ENCODE measurements at places on chromosomes 5 and 9. TPM values are rescaled to one million over a fixed set of nuclear protein-coding genes. Genes with fewer than 3 reads are reported as not detected.

GRCh38 chr9:130331573-130331972 lies 66.0 kb downstream of the HMCN2 start:
- DNase-seq = no peak

DNA sequence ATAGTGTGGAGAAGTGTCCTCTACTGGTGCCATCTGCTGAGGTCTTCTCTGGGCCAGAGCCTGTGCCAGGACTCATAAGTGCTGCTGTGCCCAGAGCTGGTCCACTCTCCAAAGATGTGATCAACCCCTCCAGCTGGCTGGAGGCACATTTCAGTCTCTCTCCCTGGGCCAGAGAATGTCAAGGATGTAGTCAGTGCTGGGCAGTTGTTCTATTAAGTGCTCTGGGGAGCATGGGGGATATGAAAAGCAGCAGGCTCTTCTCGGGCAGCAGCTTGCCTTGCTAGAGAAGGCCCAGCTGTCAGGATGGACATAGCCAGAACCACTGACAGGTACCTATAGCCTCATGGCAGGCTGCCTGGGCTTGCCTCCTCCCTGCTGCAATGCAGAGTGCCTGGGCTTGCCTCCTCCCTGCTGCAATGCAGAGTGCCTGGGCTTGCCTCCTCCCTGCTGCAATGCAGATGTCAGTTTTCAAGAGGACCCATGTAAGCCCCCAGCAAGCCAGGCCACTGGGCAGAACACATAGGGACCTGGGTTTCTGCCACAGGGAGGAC lies 157.2 kb upstream of the PANK3 start:
- DNase-seq = no peak

DNA sequence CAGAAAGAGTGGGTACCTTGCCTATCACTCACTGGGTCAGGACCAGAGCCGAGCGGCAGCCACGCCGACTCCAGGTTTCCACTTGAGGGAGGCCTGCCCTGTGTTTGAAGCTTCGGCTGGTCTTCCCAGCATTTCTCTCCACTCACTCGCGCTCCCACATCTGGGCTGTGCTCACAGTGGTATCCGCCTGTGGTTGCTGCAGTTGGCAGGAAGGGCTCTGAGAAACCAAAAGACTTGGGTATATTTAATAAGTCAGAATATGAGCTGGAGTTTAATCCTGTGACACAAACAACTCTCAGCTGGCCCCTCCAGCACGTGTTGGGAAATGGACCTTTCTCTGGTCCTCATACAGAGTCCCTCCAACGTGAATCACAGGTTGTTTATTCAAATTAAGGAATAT lies 70.9 kb downstream of the SPRY4 start:
- no peak for DNase-seq

GRCh38 chr5:123518111-123518510 lies 6.1 kb downstream of the CSNK1G3 start:
- no peak for DNase-seq

GRCh38 chr9:79408617-79409016 lies 163.1 kb upstream of the TLE4 start:
- DNase-seq = no peak

DNA sequence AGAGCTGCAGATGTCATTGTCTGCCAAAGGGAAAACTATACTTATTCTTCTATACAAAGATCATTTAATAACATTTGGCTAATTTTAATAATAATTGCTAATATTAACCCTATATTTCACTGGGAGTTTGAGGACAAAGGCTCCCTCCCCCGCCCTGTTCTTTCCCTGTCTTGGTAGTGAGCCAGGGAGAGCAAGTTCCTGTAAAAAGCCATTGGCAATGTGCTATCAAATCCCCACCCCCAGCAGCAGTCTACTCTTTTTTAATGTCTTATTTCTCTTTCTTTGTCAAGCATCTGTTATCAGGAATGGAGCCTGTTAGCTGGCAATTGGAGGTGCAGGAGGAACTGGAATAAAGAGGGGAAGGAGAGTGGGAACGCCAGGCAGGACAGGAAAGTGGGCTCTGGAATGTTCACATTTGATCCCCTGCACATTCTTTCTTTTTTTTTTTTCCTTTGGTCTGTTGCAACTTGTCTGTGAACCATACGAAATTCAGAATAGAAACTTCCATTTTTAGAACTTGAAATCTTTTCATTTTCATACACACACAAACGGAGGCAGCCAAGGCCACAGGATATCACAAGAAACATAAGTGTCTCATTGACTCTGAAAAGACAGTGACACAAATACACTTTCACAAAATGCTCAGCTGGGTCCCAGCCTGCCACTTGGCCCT lies 664.8 kb upstream of the ZNF608 start:
- no peak for DNase-seq

DNA sequence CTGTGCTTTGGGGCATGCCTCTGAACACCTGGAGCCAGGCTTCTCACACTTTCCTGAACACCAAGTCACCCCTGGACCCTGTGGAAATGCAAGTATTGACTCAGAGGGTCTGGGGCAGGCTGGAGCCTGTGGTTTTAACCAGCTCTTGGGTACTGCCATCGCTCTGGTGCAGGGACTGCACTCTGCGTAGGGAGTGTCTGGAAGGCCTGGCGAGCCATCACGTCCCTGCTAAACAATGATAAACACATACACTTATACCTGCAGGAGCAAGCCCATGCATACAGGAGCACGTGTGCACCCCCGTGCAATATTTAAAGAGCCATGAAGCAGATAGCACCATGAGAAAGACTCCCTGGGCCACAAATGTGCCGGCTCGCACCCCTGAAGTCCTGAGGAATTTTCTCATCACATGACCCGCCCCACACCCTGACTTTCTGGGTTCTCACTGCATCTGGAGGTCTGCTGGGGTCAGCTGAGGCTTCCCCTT lies 267.7 kb downstream of the GADD45G start:
- DNase-seq = no peak

GRCh38 chr5:56625541-56625940 lies 189.8 kb upstream of the MAP3K1 start:
- no peak for DNase-seq

DNA sequence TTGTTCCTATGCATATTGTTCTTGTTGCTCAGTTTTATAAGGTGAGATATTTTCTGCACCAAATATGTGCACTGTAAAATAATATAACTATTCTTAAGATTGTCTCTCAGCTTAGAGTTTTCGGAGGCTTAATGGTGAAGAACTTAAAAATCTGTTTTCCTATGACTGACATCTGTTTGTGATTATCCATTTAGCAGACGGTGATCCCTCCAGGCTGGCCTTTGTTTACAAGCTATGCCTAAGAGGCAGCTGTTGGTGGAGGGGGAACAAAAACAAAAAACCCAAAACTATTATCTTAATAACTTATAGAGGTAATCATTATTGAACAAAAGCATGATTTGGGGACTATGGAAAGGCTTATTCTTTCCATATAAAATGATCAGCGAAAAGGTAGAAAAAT lies 658 bp downstream of the PDCD1LG2 start:
- no peak for DNase-seq

DNA sequence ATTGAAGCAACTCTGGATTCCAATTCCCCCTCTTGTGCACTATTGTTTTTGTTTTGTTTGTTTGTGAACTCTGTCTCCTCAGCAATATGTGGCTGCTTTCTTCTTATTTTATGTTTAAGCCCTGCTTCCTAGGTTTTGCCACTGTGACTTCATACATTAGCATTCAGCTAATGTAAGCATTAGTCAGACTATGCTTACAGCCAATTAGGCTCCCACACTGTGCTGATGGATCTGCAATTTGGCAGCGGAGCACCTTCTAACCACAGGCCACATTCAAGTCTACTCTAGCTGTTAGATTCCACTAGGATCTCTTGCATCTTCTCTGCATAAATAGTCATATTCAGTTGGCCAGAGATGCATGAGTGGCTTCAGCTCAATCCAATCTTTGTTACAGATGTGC lies 9.6 kb upstream of the BICD2 start:
- DNase-seq = no peak

- DNase-seq = peak; percentile 44
These were observed 291.3 kb downstream of the FBXL7 start for GRCh38 chr5:15791274-15791673.

GRCh38 chr5:1751026-1751863 lies 48.4 kb downstream of the MRPL36 start:
- no peak for DNase-seq

DNA sequence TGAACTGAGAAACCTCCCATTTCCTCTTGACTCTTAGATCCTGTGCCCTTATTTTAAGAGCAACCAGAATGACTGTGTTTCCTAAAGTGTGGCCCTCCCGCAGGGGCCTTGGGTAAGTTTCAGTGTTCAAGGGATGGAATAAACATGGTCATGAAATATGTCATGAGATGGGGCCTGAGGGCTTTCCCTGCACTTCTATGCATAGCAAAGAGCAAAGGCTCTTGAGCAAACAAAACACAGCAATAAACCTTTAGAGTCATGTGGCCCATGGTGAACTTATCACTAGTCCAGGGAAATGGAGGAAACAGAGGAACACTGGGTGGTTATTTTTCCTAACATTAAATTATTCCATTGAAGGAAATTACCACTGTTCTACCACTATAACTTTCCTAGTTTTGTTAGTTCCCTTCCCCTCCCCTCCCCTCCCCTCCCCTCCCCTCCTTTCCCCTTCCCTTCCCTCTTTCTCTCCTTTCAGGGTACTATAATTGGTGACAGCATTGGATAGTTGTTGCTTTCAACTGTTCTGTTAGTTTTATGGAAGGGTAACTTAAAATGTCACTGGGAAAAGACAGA lies 72.4 kb downstream of the CTSL start:
- DNase-seq = peak; percentile 89

DNA sequence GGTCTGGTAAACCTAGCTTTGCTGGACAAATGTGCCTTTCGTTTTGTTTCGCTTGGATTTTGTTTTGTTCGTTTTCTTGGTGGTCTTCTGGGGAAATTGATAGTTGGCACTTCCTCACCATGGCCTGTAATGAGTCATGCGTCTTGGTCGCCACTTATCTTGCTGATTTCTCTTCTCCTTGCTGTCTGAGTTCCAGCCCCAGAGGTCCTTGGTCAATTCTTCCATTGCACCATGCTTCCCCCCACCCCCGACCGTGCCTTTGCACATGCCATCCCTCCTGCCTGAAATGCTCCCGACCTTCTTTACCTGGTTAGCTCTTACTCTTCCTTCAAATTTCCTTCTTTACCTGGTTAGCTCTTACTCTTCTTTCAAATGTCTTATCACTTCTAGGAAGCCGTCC lies 168.7 kb upstream of the MSX2 start:
- DNase-seq = no peak

- no peak for DNase-seq
These were observed 59.9 kb downstream of the SLC1A3 start for GRCh38 chr5:36666274-36666673.

- no peak for DNase-seq
These were observed 48.9 kb downstream of the GNAQ start for GRCh38 chr9:77982581-77983319.

DNA sequence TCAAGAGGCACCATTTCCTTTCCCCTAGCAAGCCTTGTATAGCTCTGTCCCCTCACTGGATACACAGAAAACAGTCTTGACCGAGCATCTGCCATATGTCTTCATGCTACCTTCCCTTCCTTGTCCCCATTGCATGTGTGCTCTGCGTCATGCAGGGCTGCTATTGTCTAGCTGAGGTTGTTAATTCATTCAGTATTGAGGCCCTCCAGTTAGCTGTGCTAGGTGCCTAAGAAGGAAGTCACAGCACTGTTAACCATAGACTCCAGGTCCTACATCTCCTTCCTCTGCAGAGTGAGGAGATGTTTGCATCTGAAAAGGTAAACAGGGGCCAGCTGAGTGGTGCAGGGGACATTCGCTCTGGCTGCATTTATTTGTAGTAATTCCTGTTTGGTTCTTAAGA lies 48.2 kb downstream of the SLC1A3 start:
- no peak for DNase-seq

DNA sequence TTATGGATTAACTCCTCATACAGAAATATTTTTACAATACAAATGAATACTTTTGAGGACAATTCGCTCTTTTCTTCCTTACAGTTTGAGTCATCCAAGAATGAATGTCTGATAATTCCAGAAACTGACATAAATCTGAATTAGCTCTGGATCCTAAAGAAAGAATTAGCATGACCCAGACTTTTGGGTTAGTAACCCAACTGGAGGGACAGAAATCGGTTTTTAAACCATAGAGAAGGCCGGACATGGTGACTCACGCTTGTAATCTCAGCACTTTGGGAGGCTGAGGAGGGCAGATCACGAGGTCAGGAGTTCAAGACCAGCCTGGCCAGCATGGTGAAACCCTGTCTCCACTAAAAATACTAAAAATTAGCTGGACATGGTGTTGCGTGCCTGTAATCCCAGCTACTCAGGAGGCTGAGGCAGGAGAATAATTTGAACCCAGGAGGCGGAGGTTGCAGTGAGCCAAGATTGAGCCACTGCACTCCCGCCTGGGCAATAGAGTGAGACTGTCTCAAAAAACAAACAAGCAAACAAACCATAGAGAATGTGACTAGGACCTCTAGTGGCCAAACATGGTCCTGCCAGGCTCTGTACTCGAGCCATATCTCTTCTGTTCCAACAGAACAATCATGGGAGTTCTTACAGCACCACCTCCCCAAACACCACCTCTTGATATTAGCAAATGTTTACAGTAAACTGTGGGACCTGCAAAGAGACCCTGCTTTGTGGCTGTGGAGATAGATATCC lies 44.8 kb downstream of the LURAP1L start:
- peak; percentile 32 for DNase-seq

- no peak for DNase-seq
These were observed 66.2 kb upstream of the CACNA1B start for GRCh38 chr9:137811283-137811870.

- no peak for DNase-seq
These were observed 88.8 kb downstream of the ANXA2R start for GRCh38 chr5:42951293-42951840.

The SLC25A2 gene
- total RNA-seq = 0.11 TPM

The IL9 gene
- total RNA-seq = not detected

The CER1 gene
- total RNA-seq = not detected

The LMX1B gene
- 5.6 TPM for total RNA-seq

The ADAMTS12 gene
- total RNA-seq = not detected

The PCDHA7 gene
- 1.4 TPM for total RNA-seq

The CDX1 gene
- total RNA-seq = not detected

The ARHGEF39 gene
- 5.9 TPM for total RNA-seq

The CCL27 gene
- not detected for total RNA-seq

The NXNL2 gene
- not detected for total RNA-seq

The BASP1 gene
- 1.7 TPM for total RNA-seq

The IL7R gene
- 0.16 TPM for total RNA-seq

The FYB1 gene
- total RNA-seq = 31.6 TPM

The FOXD4 gene
- 0.26 TPM for total RNA-seq

The SPATA31E1 gene
- not detected for total RNA-seq

The SLC22A4 gene
- total RNA-seq = 0.66 TPM

The PCDHGB1 gene
- 1.6 TPM for total RNA-seq

Measured in SK-MEL-5 (cell line).